ENCODE measurements at places on chromosomes 16 and 17. TPM values are rescaled to one million over a fixed set of nuclear protein-coding genes. Genes with fewer than 3 reads are reported as not detected.

DNA sequence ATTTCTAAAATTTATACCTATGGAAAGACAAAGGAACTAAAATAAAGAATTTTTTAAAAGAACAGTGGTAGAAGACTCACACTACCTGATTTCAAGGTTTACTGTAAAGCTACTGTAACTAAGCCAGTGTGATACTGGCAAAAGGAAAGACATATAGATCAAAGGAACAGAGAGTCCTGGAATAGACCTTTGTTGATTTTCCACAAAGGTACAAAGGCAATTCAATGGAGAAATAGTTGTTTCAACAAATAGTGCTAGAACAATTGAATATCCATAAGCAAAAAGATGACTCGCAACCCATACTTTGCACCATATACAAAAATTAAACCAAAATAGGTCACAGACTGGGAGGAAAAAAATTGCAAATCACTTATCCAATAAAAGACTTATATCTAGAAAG, 36.7 kb downstream of the MYH10 start:
- DNase-seq = peak; percentile 22

DNA sequence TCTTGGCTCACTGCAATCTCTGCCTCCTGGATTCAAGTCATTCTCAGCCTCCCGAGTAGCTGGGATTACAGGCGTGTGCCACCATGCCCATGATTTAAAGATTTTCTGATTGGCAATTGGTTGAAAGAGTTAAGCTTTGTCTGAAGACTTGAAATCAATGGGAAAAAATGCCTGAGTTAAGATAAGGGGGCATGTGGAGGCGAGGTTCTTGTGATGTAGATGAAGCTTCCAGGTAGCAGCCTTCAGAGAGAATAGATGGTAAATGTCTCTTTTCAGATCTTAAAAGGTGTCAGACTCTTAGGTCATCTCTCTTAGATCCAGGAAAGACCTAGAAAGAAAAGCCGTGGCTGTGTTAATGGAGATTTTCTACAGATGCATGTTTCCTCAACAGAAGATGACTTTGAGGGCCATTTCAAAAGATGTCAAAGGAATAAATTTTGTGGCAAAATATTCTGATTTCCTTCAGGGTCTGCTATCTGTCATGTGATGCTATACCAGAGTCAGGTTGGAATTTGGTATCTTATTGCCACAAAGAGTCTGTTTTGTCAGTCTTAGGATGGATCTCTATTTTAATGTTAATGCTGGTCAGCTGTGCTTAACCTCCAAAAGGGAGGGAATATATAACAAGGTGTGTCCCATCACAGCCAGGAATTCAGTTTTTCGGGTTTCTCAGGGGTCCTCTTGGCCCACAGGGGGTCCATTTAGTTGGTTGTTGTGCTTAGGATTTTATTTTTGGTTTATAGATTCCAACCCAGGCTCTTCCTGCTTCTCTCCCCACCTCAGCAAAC, 58.3 kb upstream of the AKTIP start:
- no peak for DNase-seq

DNA sequence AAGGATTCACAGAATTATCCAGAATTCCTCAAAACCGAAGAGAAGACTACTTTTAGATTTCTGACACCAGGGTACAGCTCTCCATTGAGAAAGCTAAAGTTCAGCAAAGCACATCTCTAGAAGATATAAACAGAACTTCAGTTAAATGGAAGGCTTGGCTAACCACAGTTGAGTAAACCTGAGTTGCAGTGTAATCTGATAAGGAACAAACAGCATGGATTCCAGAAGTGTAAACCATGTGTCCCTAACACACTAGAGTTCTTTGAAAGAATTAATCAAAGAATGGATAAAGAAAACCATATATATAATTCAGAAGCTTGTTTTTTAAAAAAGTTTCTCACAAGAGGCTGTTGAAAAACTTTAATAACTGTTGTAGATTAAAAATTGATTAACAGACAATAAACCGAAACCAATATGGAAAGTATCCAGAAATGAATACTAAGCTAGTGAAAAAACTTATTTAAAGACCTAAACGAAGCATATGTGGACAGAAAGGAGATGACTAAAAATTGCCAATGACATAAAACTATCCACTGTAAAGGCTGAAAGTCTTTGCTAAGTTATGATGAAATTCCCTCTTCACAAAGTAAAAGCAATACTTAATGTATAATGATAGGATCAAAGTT, 4.3 kb downstream of the RNF43 start:
- DNase-seq = peak; percentile 84

DNA sequence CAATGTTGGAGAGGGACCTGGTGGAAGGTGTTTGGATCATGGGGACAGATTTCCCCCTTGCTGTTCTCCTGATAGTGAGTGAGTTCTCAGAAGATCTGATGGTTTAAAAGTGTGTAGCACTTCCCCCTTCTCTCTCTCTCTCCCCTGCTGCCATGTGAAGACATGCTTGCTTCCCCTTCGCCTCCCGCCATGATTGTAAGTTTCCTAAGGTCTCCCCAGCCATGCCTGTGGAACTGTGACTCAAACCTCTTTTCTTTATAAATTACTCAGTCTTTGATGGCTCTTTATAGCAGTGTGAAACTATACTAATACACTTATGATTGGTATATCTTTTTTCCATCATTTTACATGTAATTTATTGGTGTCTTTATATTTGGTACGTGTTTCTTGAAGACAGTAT, 13.4 kb downstream of the ADGRG5 start:
- DNase-seq = no peak

DNA sequence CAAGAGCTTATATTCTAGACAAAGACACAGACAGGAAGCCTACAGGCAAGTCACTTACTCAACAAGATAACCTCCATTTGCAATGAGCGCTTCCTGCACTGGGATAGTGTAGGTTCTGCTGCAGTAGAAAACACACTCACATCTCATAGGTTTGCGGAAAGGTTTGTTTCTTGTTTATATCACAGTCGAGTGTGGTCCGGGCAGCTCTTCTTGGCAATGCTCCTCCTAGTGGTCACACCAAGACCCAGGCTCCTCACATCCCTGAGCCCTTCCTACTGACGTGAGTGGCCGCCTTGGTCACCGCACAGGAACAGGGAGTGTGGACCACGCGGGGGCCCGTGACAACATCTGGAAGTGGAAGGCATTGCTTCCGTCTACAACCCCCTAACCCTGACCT, 48.0 kb upstream of the RBFOX3 start:
- DNase-seq = peak; percentile 27

- DNase-seq = no peak
These were observed 76.1 kb upstream of the CDH5 start for GRCh38 chr16:66290431-66290830.

Gene ABCA6
- not detected for total RNA-seq

Gene TPSD1
- total RNA-seq = not detected

DNA sequence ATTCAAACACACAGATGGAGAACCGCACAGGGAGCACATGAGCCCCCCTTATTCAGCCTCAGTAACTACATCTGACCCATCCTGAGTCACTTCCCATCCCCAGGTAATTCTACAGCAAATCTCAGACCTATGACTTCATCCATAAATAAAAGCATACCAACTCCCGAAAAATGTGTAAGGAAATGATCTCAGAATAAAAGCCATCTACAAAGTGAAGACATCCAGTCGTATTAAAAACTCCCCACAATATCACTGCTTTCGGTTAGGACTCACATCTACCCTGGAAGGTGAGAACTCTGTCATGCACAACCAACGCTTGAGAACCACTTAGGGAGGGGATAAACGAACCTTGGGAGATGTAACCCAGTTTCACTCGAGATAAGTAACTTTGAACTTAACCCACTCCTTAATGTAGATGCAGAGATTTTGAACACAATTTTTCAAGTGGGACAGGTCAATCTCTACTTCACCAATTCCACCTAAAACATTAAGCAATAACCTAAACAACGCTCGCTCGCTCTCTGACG, 1.3 kb downstream of the USP36 start:
- no peak for DNase-seq

Gene AIPL1
- not detected for total RNA-seq

DNA sequence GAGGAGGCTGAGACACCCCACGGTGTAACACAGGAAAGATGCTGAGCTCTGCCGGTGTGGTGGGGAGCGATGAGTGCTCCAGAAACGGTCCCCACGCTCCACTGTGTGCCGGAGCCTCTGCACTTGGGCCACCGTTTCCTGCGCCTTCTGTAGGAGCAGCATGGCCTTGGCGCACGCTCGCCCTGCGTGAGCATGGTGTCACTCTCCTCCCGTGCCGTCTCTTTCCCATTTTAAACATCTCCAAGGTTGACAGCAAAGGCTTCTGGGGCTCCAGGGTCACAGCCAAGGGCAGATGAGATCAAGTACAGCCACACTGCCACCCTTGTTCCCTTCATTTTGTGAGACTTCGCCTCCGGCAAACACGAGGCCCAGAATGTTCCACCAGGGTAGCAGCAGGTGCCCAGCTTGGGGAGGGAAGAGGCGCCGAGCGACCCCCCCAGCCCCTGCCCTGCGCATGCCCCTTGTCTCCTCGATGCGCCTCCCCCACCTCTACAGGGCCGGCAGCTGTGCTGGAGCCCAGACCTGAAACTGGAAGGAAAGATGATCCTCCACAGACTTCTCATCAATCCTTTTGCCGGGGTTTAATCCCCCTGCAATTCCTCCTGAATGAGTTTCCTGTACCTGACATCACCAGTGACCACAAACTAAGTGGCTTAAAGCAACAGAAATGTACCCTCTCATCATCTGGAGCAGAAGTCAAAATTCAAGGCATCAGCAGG, 19.9 kb upstream of the OSGIN1 start:
- no peak for DNase-seq

Gene TP53TG3B
- not detected for total RNA-seq

DNA sequence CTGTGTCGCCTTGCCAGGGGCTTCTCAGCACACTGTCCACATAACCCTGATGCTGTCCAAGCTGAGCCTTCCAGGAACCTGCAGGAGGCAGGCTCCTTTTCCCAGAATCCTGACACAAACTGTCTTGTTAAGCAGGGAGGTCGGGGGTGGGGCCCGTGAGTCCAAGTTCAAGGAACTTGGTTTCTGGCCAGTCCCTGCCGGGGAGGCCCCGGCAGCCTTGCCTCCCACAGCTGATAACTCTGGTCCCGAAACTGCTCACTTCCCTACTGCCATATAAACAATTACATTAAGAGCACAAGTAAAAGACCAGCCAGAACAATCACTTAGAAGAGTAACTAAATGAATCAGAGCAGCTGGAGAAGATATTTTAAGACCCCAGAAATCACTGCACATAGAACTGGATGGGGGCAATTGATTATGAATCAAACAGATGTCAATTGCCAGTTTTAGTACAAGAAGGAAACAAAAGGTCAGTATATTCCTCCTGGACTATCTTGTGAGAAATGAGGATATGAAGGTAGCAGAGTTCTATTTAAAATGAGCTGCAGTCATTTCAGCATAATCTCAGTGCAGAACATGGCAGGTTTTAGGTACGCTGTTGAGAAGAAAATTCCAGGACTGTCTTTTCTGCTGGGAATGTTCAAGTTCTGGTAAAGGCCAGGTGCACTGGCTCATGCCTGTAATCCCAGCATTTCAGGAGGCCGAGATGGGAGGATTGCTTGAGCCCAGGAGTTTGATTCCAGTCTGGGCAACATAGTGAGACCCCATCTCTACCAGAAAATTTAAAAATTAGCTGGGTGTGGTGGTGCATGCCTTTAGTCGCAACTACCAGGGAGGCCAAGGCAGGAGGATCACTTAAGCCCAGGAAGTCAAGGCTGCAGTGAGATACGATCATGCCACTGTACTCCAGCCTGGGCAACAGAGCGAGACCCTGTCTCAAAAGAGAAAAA, 169.8 kb downstream of the PITPNC1 start:
- DNase-seq = no peak

DNA sequence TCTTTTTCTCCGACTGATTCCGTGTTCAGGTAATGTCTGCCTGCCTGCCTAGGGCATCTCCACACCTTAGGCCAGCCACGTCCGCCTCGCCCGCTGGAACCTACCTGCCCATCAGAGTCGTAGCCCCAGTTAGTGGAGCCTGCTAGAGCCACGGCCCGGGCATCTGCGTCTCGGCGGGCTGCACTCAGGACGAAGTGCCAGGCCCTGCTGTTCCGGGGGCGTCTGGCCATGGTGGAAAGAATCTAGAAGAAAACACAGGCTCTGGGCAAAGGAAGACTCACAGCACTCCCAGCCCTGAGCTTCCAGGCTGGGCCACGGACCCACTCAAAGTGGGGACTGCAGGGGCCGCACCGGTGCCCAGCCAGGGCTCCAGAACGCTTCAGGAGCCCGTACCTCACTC, 1.1 kb downstream of the SPSB3 start:
- DNase-seq = no peak

DNA sequence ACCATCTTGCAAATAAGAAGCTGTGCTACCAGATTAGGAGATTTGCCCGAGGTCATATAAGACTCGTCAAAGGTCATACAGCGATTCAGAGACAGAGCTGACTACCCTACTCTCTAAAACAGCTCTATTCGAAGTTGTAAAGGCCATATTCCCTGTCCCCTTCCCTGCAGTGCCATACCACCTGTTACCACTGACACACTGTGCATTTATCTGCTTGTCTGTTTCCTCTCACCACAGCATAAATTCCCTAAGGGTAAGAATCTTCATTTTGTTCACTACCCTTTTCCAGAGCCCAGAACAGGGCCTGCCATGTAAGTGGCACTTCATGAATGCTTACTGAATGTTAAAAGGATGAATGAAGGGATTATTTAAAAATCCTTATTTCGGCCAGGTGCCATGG, 3.4 kb upstream of the KSR1 start:
- DNase-seq = no peak

Gene C1QTNF8
- total RNA-seq = not detected

Gene ZNF597
- total RNA-seq = 3.8 TPM

GRCh38 chr17:7632492-7632894, 2.6 kb downstream of the SHBG start:
- no peak for DNase-seq

- DNase-seq = peak; percentile 18
These were observed 42.4 kb upstream of the AKTIP start for GRCh38 chr16:53545433-53545832.

DNA sequence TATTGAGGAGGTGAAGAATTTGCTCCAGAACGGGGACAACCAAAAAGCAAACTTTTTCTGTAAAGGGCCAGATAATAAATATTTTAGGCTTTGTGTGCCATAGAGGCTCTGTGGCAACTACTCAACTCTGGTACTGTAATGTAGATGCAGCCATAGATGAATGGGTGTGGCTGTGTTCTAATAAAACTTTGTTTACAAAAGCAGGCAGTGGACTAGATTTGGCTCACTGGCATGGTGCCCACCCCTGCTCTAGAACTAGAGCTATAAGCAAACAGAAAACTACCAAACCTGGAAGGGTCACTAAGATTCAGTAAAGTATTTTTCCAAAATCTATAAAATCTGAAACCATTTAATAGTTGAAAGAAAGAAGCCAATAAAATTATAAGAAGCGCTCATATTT, 24.6 kb upstream of the SMURF2 start:
- no peak for DNase-seq

Gene CEMP1
- total RNA-seq = not detected

- DNase-seq = no peak
These were observed 4.3 kb downstream of the KLHL36 start for GRCh38 chr16:84652566-84652965.

DNA sequence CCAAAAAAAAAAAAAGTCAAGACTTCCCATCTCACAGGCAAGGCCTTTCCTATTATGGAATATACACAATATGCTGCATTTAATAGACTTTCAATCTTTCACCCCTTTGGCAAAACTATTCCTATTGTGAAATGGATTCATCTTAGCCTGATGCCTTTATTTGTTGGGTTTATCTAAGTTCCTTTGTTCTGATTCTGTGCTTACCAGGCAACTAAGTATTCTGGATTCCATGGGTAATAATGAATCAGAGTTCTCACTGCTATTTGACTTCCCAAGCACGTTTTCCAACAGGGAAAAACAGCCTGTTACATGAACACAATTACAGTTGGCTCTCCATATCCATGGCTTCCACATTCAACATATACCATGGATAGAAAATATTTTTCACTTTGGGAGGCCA, 135.5 kb downstream of the MYO1D start:
- DNase-seq = no peak

Gene KRTAP1-1
- total RNA-seq = not detected

Gene PRM3
- not detected for total RNA-seq
